ENCODE measurements at places on chromosomes 3 and 15.

DNA sequence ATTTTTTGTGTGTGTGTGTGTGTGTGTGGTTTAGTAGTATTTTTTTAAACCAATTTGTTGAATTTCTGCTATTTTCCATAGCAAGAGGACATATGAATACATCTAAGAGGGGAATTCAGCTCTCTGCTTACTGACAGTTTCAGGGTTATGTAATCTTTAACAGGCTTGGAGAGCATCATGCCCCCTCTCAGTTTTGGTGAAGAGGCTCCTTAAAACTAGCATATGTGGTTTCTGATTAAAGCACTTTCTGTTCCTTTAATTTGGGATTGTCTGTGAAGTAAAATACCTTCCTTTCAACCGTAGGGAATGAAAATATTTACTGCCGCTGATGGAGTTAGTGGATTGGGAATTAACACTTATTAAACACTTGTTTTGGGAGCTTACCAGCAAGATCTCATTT is 19.4 kb upstream of the NFKBIZ start:
- DNase-seq = no peak

DNA sequence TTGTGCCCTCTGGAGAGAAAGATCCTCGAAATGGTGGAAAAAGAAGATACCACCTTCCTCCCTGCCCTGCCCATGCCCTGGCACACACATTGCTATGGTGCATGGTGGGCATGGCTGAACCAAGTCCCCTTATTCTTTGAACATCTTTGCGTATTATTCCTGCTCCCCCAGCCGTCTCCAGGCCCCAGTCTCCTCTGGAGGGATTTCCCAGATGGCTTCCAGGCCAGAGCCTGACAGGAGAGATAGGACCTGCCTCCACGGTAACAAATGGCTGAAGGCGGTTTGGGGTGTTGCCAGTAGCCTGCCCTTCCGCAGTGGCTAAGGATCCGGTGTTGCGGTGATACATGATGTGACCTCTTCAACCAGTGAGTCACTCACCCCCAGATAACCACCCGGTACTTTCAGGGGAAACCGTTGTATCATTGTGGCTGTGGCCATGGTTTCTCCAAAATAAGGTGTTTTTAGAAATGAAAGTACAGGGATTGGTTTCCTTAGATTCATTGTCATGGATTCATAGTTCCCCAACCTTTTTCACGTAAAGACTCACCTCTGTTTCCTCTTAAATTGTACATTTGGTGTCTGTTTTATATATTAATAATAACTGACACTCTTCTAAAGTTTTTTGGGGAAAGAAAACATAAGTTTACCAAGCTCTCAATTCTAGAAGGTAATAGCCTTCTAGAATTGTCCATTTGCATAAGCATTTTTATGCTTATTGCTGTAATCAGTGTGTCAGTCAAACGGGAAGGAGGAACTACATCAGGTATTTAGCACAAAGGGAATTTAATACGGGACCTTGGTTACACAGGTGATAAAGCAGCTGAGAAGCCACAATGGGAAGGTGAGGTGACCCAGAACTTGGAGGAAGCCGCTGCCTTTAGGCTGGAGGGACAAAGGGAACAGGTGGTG is 25.9 kb downstream of the SMAD3 start:
- peak; percentile 68 for DNase-seq

GRCh38 chr3:197238842-197239241 is 59.6 kb downstream of the DLG1 start:
- DNase-seq = no peak

DNA sequence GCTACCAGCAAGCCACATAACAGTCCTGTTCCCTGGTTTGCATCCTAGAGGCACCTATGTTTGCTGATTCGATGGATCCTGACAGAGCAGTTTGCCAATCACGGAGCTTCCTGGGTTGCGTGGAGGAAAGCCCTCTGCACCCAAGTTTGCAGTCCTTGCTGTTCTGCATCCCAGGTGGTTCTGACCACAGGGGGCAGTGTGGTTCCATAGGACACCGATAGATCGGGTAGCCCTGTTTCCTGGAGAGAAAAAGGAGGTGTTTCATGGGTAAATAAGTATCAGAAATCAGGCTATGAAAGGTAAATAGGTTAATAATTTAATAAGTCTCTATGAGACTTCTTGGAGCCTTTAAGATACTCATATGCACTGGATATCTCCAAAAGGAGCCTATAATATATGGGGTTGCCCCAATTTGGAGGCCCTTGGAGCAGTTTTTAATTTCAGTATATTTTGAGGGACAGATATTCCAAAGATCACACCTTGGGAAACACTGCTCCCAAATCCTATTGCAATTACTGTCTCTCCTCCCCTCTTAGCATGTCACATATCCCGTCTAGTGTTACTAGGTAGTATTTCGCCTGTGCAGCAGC is 194.6 kb upstream of the TPM1 start:
- DNase-seq = peak; percentile 28

DNA sequence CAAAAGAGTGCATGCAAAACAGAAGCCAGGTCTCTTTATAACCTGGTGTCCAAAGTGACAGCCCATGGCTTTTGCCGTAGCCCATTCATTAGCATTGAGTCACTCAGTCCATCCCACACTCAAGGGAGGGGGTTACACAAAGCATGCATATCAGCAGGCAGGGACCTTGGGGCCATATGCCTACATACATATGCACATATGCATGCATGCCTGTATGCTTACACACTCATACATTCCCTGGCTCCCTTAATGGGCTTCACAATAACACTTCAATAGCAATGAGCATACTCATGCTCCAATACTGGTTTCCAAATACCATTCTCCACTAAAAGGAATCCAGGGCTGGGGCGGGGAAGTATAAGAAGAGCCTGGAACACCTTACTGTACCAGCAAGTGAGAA is 22.0 kb downstream of the TRPM1 start:
- DNase-seq = no peak

DNA sequence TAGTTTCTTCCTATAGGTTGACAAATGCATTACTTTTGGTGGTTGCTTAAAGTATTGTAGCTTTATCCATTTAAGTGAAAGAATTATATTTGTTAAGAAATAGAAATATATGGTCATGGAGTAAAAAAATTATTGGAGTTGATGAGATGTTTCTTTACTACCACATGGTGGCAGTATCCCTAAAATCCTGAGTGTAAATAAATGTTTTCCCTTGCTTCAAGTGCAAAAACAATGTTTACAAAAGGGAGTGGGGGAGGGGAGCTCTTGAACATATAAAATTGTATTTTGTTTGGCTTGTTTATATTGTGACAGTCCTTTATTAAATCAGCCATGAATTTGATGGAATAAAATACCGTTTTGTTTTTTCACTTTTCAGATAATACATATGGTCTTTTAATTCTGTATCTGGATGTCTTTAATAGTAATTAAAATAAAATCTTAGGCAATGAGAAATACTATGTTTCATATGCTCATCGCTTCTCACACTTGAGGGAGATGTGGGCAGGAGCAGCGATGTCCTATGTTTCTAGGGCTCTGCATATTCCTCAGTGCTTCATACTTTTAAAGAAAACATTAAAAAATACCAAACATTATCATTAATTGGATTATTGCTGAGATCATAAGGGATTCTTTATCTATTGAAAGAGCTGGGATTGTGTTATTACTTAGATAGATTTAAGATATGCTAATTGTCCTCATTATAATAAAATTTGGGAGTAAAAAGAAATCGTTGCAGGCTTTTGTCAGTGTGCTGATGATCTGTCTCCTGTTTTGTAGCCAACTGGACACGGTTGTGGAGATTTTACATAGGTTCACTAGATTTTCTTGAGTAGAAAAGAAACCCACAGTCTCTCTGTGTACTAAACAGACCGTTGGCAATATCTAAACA is 349.7 kb downstream of the TUSC7 start:
- DNase-seq = peak; percentile 15

DNA sequence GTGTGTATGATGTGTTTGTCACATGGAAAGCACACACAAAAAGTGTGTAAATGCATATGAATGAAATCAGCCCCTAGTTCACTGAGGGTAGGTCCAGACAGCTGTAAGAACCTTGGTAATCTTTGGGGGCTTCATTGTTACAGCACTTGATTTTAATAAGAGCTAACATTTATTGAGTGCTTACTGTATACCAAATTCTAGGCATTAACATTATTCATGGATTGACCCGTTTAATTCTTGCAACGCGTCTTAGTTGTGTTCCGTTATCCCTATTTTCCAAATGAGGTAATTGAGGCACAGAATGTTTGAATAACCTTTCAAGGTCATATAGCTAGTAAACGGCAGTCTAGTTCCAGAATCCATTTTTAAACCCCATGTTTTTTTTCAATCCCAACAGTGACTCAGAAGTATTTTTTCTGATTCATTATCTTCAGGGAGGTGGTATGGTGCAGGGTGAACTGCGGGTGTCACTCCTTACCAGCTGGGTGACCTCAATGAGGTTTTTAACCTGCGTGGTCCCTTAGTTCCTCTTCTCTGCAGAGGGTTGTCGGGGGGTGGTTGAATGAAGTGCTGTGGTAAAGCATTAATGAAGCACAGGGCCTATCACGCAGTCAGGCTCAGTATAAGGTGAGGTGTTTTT is 14.2 kb downstream of the RAB8B start:
- DNase-seq = no peak

GRCh38 chr3:194961149-194961548 is 275.5 kb downstream of the FAM43A start:
- no peak for DNase-seq

DNA sequence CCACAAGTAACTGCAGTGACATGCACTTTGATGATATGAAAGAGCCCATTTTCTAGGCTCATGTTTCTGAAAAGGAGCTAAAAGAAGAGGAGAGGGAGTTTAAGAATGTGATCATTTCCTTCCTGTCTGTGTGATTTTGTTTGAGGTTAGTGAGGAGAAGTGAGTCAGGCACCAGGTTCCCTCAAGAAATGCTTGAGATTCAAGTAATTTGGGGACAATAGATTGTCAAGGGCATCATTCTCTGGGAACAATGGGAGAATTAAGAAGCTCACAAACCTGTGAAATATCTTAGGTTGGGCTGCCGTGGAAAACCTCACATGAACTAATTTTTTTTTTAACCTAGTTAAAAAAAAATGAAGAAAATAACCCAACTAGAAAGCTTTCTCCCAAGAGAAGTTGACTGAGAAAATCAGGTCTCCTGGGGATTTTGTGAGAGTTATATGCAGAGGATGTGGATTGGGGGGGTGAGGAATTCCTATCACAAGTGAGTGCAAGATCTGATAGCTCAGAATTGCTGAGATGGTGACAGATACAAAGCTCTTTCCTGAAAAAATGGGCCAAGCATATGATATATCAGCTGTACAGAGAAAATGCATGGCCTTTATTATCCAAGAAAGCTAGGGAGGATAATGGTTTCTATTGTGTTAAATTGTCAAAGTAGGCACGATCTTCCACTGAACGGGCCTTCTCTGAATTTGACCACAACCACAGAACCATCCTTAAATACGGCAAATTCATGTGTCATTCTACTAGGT is 203.3 kb downstream of the FEZF2 start:
- no peak for DNase-seq

DNA sequence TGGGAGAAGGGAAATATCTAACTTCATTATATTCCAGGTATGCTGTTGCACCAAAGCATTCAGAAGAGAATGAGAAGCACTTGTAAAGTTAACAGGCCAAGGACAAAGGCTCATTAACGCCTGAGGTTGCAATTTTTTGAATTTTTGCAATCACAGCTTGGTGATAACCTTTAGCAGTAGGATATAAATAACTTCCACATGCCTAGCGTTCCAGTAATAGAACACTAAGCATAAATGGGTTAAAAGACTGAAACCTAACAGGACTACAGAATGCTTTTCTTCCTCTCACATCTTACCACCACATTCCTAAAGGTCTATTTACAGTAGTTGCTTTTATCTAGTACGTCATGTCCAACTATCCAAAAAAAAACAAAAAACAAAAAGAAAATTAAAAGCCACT is 57.4 kb upstream of the IMPG2 start:
- DNase-seq = no peak

GRCh38 chr15:25695875-25696760 is 167.0 kb downstream of the ATP10A start:
- no peak for DNase-seq

DNA sequence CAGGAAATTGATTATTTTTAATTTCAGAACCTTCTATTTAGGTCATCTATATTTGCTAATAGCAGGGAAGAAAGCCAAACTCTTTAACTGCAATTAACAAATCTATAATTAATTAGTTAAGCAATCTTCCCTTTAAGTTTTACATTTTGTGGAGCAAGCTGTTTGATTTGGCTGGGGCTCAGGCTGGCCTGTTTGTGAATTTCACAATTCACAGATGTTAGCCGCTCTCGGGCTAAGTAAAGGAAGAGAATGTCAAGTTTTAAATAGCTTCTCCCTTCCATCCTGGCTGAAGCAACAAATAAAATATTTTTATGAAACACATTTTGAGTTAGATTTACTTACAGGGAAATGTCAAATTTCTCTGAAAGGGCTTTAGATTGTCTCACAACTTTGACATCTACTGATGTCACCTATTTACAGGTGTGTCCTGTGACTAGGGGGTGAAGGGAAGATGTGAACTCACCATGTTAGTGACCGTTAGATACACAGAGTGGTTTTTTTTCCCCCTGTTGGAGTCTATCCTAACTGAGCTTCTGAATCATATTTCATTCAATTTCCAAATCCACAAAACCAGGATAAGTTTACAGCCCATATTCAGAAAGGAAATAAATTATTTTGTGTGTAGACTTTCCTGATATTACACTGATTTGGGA is 1.3 kb upstream of the TP63 start:
- DNase-seq = no peak

- no peak for DNase-seq
These were observed 1097.6 kb upstream of the CFAP20DC start for GRCh38 chr3:60147249-60147950.

DNA sequence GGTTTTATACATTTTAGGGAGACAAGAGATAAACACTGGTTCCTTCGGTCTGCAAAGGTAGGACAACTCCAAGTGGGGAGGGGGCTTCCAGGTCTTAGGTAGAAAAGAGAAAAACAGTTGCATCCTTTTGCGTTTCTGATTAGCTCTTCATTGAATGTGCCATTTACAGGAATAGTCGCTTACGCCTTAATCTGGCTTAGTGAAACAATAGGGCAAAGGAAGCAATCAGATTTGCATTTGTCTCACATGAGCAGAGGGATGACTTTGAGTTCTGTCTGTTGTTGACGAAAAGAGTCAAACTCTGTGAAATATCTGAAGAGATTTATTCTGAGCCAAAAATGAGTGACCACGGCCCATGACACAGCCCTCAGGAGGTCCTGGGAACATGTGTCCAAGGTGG is 166.0 kb upstream of the ATP10A start:
- DNase-seq = no peak

DNA sequence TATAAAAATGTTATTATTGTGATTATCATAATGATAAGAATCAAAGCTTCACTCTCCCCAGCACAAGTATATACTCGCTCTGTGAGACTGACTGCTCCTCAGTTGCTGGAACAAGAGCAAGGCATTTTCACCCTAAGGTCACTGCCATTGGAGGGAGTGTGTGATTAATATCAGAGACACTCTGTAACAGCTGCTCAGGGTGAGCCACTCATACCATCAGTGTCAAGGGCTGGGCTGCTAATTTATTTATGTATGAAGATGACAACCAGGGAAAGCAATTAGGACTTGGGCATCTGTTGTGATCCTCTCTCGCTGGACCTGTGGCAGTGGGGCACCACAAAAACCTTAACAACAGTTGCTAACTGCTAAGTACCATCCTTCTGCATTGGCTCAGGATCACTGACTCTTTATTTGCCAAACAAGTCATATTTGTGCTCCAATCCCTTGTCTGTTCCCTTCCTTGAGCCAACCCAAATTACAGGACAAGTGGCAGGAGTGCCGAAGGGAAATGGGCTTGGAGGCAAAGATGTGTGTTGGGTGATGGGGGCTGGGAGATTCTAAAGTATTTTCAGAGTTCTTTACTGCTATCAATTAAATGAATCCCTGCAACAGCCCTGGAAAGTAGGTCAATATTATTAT is 297.5 kb upstream of the STT3B start:
- DNase-seq = no peak

Measured in NCI-H460 (cell line).